ENCODE measurements at places on chromosomes 16 and 17.

GRCh38 chr16:4882633-4883285, 35.5 kb downstream of the UBN1 start:
- no peak for DNase-seq

DNA sequence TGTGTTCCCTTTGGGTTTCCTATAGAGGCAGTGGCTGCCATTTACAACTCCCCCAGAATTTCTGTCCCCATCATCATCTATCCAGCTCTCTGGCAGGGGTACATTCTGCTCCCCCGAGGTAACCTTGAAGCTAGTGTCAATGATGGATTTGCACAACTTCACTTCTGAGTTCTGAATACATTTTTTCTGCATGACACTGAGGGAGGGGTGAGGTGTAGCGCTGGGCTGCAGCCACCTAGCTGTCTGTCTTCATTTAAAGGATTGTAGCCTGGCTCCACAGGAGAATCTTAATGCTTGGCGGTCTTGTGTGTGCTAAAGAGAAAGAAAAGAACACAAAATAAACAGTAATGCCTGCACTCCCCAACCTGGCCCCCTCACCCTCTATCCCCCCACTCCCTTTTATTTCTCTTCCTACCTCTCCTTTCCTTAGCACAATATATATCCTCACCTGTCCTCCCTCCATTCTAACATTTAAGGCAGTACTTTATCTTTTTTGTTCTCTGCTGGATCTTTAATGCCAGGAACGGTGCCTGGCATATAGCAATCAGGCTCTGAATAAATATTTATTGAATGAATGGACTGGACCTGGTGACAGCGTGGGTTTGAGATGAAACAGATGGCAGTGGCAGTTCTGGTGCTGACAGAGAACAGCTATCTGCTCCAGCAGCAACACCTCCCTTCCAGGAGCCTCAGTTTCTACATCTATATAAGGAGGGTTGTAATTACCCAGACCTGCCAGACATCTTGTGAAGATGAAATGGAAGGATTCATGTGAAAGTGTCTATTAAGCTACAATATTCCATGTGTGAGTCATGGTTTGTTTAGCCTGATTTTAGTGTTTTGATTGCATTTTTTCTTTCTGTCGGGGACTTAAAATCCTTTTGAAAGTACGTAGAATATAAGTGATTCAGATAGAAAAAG, 163.5 kb upstream of the CDH11 start:
- no peak for DNase-seq

GRCh38 chr17:82989881-82990280, 89.5 kb upstream of the METRNL start:
- DNase-seq = no peak

DNA sequence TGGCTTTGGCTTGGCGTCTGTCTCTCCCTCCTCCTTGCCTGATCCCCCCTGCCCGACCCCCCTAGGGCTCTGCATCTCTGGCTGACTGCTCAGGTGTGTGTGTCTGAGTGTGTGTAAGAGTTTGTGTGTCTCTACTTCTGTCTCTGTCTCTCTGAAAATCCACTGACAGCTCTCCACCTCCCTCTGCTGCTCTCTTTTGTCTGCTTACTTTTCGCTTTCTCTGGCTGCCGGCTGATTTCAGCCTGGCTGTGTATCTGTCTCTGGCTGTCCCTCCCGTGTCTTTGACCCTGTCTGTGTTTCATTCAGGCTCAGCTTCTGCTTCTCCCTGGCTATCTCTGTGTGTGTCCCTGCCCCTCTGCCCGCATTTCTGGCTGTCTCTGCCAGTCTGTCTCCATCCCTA, 3.8 kb upstream of the SPEM1 start:
- DNase-seq = no peak

DNA sequence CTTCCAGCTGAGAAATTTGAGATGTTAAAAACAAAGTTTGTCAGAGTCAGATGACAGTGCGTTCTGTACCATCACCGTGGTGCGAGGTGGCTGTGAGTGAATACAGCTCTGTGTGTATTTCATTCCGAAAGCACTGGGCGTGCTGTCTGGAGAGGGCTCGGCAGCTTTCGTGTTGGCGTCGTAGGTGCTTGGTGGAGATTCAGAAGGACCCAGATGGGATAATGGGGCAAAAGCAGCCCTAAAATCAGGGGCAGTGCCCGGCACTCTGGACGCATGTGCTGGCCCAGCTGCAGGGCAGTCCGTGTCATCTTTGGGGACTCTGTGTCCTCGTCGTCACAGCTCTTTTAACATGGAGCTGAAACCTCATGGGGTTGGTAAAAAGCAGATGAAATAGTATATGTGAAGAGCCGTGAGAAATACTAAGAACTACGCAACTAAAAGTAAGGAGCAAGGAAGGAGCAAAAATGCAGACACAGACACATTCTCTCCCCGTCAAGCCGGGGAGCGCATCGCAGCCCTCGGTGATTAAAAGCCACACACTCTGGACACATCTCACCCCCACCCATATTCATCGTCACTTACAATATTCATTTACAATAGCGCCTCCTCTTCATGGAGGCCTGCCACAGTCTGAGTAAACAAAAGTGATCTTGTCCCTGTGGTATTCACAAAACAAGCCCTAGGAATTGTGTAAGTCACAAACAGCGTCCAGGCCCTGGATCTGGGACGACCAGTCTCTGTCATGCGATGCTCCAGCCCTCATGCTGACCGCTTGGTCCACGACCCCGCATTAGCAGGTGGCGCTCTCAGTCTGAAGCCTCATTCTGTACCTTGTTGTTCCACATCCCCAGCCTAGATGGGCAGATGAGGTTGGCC, 206.7 kb downstream of the RPTOR start:
- DNase-seq = no peak

DNA sequence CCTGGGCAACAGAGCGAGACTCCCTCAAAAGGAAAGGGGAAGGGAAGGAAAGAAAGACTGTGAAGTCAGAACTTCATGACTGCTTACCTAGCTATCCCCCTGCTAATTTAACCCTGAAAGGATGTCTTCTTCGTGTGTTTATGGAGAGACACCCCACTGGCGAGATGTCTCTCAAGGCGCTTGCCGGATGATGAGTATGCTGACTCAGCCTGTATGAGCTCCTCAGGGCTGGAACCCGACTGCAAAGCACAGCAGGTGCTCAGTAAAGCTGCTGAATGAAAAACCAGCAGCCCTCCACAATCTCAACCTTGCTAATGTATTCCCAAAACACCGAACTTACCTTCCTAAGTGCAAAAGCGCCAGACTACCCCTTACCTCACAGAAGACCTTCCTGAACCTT, 2.3 kb downstream of the ANKFY1 start:
- no peak for DNase-seq

GRCh38 chr17:70945386-70945785, 776.1 kb downstream of the KCNJ2 start:
- DNase-seq = no peak

DNA sequence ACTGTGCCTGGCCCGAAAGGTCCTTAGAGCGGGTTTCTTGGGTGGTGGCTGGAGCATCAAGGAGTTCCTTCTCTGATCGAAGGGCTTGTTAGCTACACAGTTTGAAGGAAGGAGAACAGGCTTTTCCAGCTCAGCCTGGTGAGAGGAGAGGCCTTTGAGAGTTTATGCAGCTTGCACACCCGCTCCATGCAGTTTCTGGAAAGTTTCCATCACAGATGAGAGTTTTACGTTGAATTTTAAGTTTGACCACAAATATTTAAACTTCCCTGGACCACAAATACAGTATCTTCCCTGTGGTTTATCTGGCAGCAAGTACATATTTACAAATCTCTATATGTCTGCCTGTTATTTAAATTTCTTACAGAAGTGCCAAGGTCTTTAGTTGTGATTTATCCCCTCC, 56.8 kb downstream of the HIC1 start:
- DNase-seq = no peak

DNA sequence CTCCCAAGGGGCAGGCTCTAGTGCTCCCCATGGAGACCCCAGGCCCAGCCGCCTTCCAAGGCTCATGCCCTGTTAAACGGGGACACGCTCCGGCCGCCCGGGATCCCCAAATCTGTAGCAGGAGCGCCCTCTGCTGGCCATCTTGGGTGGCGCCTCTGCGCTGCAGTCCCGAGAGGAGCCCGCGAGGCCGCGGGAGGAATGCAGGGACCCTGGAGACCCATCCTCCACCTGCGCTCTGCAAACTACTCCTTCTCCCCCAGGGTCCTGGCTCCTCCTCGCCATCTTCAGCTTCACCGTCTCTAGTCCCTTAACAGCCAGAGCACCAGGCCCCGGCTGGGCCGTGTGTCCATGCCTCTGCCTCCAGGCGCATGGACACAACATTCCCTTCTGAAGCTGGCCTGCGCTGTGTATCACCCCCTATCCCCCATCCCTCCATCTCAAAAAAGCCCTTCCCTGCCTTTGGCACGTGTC, 23.6 kb upstream of the KRT17 start:
- peak; percentile 88 for DNase-seq

DNA sequence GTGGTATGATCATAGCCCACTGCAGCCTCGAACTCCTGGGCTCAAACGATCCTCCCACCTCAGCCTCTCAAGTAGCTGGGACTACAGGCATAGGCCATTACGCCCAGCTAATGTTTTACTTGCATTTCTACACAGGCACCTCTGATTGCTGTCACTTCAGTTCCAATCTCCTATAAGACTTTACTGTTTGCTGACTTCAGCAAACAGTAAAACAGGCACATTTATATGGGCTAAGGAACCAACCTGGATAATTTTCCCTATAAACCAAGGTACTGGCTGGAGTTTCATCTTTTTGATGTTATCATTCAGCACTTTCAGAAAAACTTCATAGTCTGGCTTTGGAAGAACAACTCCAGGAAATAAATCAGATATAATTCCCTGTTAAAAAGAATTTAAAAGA, 114.2 kb downstream of the DNAH3 start:
- DNase-seq = no peak

DNA sequence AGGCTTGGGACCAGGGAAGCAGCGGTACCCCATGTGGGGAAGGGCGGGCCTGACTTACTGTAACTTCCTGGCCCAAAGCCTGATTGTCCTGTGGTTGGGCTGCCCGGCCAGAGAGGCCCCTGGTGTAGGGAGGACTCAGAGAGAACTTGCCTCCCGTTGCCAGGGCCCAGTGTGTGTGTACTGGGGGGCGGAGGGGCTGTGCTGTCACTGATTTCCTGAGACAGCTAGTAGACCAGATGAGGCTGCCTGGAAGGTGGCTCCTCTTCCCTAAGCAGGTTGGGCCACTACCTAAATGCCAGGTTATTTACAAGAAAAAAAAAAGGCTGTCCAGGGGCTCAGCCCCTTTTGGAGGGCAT, 16.7 kb downstream of the SOCS3 start:
- peak; percentile 37 for DNase-seq

DNA sequence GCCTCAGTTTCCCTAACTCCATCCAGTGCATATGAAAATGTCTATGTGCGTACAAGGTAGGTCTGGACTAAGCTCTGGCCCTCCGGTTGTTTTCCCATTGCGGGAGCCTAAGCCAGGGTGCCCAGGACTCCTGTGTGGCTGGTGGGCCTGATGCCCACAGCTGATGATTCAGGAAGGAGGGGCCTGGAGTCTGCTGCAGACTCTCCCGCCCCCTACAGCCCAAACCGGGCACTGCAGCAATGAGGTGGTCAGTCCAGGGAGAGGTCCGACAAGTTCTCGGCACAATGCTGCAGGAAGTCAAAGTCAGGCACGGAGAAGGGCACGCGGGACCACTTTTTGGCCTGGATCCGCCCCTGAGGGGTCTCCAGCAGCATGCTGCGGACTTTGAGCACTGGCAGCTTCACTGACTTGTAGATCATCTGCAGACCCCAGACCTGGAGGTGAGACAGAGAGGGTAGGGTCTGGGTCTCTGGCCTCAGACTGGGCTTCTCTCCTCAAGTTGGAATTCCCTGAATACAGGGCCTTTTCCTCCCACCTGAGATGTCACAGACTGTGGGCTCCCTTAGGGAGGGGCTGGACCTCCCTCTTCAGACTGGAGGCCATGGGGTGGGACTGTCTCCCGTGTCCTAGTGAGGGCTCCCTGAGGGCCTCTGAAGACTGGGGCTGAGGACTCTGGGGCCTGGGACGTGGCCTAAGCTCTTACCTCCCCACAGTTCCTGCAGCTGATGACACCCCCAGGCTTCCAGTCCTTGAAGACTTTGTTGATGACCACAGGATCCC, 3.4 kb upstream of the ZNF385C start:
- peak; percentile 86 for DNase-seq

- no peak for DNase-seq
These were observed 320.8 kb downstream of the FOXL1 start for GRCh38 chr16:86899151-86899550.

DNA sequence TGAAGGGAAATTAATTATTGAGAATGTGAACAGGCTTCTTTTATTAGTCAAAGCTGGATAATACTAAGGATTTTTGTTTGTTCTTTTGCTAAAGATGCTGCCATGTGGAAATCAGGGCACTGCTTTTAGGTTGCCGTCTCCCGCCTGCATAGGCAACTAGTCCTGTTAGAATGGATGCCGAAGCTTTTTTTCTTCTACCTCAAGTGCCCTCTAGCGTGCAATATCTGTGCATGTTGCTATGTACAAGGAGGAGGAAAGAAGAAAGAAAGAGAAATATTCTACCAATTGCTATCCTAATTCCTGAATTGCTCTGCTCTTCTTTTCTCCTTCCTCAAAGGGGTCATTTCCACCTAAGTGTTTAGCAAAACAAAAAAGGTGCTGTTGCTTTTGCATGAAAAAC, 5.2 kb upstream of the CDH8 start:
- DNase-seq = peak; percentile 27

Measured in KBM-7 (cell line).